CD4-positive, alpha-beta T cell treated with Interleukin-15 for 4 hours (primary cell): ENCODE measurements at places on chromosomes 5 and 9.

DNA sequence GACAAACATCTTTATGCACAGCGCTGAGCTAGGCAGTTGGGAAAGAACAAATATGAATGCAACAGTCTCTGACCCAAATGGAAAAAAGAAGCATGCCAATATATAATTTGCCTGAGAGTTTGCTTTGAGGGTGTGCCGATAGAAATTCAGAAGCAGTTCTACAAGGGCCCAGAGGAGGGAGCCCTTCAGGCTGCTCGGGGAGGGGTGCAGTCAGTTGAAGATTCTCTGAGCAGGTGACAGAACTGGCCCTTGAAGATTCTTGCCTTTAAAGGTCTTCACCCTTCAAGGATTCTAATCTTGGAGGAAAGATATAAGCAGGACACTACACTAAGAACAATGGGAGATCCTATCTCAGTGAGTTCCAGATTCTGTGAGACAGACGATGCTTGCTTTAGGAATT, 3.7 kb upstream of the PAPPA start:
- no peak for DNase-seq

DNA sequence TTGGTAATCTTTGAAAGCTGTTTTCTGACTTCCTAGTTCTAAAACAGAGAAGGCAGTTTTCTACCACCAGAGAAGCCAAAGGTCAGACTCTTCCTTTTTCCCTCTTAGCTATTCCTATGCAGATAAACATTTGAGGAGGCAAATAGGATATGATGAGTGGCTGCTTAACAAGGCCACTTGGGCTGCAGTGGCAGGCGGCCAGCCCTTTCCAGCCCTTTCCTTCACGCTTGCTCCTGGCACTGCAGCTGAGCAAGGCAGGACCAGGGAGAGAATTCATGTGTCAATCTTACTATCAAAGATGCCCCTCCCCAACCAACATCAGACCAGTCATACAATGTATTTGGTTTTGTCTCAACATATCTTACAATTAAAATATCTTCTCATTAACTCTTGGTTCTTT, 36.8 kb upstream of the RNF38 start:
- no peak for DNase-seq

DNA sequence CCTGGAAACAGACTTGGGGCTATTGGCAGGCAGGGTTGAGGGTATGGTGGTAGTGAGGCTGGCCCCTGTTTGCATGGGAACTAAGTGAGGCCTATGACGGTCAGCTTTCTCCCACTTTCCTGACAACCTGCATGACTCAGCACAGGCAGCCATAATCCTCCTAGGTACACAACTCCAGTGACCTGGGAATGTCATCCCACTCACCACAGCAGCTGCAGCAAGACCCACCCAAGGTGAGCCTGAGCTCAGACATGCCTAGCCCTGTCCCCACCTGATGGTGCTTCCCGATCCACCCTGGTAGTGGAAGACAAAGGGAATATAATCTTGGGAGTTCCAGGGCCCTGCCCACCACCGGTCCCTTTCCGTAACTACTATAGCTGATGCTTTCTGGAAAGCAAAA, 178.7 kb downstream of the NDUFS4 start:
- DNase-seq: no peak

DNA sequence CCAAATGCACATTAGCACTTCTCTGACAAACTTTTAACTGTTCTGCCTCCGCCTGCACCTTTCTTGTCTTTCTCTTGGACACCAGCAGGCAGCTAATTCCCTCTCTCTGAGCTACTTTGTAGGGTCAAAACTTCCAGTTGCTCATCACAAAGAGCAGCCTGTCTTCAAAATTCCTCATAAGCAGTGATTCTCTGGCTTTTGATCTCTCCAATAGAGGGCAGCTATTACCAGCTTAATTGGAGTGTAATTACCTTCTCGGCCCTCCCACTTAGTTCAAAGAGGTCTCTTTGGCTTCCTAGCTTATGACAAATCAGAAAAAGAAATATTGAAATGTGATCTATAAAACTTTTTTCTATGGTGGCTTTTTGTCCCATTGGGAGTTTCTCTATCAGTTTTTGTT, 43.6 kb upstream of the RAD23B start:
- DNase-seq: peak; percentile 27

- no peak for DNase-seq
Measured at GRCh38 chr9:20557890-20558565, 64.3 kb downstream of the MLLT3 start.

GRCh38 chr9:113548221-113549041, 84.9 kb downstream of the RGS3 start:
- no peak for DNase-seq

DNA sequence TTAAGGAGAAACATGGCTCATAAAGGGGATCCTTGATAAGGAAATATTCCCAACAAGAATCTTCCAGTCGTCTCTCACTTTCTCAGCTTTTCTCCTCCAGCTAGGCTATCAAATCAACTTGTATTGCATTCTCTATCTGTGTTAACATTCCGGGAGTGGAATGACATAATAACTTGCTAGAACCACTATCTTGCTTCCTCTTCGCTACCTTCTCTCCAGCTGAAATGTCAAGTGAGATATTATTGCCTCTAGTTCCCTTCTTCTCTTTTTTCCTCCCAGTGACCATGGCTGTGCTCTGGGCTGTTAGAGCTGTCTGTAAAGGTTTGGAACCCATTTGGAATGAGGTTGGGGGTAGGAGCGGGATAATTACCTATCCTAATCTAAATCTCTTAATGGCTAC, 1329.5 kb upstream of the WWC1 start:
- no peak for DNase-seq

GRCh38 chr5:96595300-96596090, 66.7 kb upstream of the CAST start:
- DNase-seq: peak; percentile 13

DNA sequence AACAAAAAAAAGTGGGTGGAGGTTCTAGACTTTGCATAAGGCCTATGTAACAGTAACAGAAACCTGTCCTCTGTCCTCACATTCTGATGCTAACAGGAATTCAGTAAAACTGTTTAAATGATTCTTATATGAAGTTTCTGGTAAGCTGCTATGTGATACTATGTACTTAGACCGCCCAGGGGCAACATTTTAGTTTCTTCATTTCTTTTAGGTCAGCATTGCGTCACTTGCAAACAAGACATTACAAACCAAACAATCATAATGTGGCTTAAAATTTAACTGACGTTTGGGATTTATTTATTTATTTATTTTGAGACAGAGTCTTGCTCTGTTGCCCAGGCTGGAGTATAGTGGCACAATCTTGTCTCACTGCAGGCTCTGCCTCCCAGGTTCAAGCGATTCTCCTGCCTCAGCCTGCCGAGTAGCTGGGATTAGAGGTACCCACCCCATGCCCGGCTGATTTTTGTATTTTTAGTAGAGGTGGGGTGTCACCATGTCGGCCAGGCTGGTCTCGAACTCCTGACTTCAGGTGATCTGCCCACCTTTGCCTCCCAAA, 44.3 kb downstream of the TENT4A start:
- DNase-seq: no peak

GRCh38 chr5:91906494-91906893, 523.4 kb upstream of the ARRDC3 start:
- DNase-seq: no peak

DNA sequence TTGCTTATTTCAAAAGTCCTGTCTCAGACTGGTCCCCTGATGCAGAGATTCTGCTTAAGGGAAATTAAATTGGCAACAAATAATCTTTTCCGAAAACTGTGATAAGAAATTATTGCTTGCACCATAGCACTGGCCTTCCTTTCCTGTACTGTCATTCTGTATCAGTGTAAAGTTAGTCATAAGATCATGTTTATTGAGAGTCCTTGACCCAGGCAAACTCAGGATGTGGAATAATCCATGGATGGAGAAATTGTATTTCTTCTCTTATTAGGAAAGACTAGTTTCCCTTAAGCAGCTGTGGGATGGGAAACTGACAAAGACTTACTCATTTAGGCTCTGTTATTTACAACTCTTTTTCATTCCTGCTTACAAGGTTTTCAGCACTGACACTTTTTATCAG, 83.0 kb upstream of the RANBP6 start:
- DNase-seq: no peak

- peak; percentile 59 for DNase-seq
Measured at GRCh38 chr5:6745706-6746222, 32.5 kb downstream of the TENT4A start.

DNA sequence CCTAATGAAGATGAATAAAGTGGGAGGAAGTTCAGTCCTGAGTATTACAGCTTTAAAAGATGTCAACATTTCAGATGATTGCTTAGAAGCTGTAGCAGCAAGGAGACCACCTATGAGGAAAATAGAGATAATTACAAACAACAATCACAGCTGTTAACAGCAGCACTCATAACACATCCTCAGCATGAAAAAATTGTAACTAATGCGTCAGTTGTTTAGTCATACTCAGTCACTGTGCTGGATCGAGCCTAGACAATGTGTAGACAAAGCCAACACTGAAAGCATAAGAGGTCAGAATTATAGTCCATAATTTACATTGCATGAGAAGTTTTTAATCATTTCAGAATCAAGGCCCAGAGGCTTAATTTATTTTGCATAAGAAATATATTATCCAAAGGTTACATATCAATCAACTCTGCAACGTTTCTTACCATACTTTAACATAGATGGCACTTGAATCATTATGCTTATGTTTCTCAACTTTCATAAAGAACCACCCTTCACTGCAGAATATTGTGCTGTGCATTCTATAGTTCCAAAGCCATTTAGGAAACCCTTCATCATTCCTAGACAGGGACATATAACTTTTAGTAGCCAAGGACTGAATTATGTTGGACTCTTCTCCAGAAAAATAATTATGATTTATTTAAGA, 60.2 kb upstream of the HAPLN1 start:
- DNase-seq: no peak

DNA sequence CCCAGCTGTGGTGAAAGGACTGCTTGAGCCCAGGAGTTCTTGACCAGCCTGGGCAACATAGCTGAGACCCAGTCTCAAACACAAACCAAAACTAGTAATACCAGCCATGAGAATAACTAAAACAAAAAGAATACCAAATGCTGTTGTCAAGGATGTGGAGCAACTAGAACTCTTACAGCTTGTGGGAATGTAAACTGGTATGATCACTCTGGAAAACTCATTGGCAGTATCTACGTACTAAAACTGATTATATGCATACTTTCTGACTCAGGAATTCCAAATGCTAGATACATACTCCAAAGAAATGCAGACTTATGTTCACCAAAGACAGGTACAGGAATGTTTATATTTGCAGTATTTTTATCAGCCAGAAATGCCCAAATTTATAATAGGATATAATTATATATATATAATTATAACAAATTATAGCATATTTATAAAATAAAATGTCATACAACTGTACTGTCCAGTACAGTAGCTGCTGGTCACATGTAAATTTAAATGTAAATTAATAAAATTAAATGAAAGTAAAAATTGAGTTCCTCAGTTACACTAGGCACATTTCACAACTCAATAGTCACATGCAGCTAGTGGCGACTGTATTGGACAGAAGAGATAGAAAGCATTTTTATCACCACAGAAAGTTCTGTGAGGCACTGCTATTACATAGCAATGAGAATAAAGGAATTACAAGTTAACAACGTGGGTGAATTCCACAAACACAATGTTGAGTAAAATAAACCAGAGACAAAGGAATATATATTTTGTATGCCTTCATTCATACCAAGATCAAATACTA, 118.5 kb downstream of the GNAQ start:
- no peak for DNase-seq

DNA sequence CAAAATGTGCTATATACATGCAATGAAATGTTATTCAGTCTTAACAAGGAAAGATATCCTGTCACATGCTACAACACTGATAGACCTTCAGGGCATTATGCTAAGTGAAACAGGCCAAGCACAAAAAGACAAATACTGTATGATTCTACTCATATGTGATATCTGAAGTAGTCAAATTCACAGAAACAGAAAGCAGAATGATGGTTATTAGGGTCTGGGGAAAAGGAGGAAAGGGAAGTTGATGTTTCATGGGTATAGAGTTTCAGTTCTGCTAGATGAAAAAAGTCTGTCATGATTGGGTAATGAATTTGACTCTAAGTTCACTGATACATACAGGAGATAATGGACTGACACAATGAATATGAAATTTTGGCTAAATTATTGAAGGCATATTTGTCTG, 11.2 kb upstream of the RIC1 start:
- no peak for DNase-seq

DNA sequence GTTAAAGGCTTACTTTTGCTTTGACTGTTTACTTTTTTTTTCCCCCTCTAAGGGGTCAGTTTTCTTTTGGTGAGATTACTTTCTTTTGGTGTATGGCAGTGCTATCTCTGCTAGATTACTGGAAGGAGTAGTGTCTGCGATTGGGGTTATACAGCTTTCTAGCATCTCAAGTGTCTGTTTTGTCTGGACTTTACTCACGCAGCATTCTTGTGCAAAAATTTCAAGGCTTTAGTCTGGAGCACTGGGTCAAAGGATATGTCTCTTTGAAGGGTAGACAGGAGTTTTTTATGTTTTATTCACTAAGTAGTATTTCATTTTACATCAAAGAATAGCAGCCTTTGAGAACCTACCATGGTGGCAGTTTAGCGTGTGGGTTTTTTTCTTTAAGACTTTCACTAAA, 52.6 kb downstream of the NDUFS4 start:
- DNase-seq: no peak

- no peak for DNase-seq
Measured at GRCh38 chr5:178201927-178202235, 2.5 kb upstream of the HNRNPAB start.

DNA sequence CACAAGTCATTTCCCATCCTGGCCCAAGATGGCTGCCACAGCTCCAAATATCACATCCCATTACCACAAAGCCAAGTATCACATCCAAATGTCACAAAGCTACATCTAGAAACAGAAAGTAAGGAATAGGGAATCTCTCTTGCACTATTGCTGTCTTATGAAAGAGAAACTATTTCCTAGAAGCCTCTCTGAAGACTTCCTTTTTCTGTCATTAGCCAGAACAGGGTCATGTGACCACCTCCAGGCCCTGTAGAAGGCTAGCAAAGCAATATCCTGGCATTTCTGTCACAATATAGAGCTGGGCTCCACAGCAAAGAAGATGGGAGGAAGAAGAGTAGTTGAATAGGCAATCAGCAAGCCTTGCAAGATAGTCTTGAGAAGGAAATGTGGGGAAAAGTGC, 99.2 kb downstream of the SH3TC2 start:
- DNase-seq: no peak

DNA sequence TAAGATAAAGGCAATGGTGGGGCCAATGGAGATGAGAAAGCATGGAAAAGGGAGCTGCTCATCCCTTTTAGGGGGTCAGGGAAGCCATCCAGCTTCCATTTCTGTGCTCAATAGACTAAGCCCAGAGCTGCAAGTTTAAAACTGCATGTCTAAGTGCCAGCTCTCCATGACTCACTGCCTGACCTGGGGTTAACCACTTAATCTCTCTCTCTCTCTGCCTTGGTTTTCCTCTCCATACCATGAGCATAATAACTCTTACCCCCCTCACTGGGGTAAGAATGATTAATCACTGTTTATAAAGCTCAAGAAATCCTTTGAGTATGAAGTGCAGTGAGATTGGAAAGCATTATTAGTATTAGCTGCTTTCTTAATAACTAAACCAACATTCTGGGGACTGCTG, 1382.4 kb upstream of the WWC1 start:
- no peak for DNase-seq

- no peak for DNase-seq
Measured at GRCh38 chr9:3924145-3924544, 375.7 kb downstream of the GLIS3 start.
